AG04449 (cell line): ENCODE measurements at places on chromosomes 11 and 22.

- no peak for DNase-seq
Observed at GRCh38 chr11:112793416-112793815, 167.8 kb upstream of the NCAM1 start.

DNA sequence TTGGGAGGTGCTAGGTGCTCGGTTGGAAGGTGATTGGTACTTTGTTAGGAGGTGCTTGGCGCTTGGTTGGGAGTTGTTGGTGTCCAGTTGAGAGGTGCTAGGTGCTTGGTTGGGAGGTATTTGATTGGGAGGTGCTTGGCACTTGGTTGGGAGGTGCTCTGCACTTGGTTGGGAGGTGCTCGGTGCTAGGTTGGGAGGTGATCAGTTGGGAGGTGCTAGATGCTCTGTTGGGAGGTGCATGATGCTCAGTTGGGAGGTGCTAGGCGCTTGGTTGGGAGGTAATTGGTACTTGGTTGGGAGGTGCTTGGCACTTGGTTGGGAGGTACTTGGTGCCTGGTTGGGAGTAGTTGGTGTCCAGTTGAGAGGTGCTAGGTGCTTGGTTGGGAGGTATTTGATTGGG, 40.2 kb downstream of the LRP5 start:
- DNase-seq, result no peak

GRCh38 chr11:62811659-62812058, 6.4 kb upstream of the NXF1 start:
- DNase-seq, result no peak

DNA sequence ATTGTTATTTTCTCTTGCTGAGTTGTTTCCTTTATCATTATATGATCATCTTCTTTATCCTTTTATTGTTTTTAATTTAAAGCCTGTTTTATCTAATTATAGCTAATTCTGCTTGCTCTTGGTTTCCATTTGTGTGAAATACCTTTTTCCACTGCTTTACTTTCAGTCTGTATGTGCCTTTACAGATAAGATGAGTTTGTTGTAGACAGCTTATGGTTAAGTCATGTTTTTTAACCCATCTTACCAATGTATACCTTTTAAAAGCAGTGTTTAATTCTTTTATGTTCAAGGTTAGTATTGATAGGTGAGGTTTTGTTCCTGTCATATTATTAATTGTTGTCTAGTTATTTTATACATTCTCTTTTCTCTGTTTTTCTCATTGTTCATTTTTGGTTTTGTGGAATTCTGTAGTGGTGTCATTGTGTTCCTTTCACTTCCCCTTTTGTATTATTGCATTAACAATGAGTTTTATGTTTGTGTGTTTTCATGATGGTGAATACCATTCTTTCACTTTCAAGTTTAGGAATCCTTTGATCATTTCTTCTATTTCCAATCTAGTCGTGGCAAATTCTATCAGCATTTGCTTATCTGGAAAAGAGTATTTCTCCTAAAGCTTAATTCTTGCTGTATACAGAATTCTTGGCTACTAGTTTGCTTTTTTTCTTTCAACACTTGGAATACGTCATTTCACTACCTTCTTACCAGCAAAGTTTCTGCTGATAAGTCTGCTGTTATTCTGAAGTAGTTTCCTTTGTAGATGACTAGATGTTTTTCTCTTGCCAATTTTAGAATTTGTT, 21.8 kb downstream of the OR5AN1 start:
- DNase-seq, result no peak

- DNase-seq, result no peak
Observed at GRCh38 chr11:28323621-28324020, 215.4 kb downstream of the METTL15 start.

DNA sequence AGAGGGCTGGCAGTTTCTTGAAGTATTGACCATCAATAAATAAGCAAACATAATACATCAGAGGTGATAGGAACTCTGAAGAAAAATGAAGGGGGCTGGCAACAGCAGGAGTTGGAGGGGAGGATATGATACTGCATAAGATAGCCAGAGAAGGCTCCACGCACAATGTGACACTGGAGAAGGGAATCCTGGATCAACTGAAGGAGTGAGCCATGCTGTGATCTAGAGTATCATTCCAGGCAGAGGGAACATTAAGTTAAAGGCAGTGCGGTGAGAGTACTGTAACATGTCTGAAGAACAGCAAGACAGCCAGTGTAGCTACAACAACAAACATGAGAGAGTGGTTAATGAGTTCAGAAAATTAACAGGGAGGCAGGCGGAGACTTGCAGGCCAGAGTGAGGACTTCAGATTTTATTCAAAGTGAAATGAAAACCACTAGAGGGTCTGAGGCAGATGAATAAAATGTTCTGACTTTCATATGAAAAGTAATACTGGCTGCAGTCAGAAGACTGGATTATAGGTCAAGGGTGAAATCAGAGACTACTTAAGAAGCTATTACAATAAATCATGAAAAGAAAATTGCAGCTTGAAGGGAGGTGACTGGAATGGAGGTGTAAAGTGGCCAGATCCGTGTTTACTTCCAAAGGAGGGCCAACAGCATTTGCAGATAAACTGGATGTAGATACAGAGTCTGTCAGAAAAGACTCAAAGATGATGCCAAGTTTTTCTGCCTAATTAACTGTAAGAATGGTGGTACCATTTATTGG, 49.4 kb downstream of the RRAS2 start:
- no peak for DNase-seq

DNA sequence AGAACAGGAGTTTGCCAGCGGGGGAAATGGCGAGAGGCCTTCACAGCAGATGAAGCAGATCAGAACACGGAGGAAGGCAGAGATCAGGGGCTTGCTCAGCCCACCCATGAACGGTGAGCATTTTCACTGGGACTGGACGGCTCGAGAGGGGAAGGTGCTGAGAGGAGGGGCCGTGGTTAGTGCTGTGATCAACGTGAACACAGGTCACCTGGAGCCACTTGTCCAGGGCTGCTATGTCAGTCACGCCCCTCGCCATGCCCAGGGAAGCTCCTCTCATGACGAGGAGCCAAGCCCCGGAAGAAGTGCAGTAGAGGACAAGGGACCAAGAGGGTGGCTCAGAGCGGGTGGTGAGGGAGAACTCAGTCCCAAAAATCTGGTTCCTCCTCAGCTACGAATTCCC, 7.0 kb downstream of the PLA2G6 start:
- no peak for DNase-seq

DNA sequence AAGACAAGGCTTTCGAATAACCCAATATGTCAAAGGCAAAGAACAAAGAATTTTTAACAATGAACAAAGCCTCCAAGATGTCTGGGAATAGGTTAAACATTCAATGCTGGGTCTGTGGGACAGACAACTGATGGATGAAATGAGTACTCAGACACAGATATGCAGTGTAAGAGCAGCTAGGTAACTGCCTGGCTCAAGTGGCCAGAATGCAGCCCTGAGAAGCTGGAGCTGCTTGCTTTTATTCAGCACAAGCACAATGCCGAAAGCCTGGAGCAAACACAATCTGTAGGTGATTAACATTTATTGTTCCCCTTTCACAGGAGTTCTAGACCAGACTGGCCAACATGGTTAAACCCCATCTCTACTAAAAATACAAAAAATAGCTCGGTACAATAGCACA, 24.0 kb downstream of the GLYAT start:
- no peak for DNase-seq

DNA sequence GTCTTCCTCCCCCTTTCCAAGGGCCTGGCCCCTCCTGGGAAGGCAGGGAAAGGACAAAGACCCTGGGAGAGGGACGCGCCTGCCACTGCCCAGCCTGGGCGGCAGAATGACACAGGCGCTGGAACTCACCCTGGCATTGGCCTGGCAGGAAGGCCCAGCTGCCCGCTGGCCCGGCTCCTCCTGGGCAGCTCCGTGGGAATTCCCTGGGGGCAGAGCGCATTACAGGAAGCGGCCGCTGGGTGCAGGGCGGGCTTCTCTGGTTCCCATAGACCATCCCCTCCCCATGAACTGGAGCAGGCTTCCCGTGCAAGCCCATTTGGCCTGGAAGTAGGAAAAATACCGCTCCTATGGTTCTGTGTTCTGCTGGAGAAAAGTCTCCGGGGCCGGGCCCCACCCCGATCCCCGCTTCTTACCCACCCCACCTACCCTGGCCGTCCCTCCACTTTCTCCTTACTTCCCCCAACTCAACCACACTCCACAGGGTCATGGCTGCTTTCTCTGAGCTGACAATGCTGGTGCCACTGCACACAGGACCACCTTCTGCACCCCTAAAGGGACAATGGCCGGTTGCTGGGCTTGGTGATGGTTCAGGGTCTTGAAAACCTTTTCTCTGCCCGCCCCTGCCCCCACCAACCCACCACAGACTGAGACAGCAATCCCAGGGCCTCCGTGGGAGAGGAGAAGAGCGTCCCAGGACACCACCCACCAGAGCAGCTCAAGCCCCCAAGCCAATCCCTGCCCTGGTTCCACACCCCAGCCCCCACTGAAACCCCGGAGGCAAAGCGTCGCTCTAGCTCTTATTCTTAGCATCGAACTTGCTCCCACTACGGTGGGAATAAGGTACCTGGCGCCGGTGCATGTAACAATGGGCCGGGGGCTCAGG, 58.9 kb downstream of the LINC01488 start:
- no peak for DNase-seq

- peak; percentile 37 for DNase-seq
Observed at GRCh38 chr22:17878941-17879340, 104.7 kb upstream of the BID start.

- DNase-seq, result no peak
Observed at GRCh38 chr11:3626250-3626960, 15.4 kb downstream of the ART5 start.

- DNase-seq, result no peak
Observed at GRCh38 chr22:37186228-37186996, 1.6 kb downstream of the C1QTNF6 start.

GRCh38 chr11:126561327-126561893, 205.9 kb downstream of the ST3GAL4 start:
- DNase-seq, result no peak

- no peak for DNase-seq
Observed at GRCh38 chr11:118060081-118060661, 16.7 kb upstream of the TMPRSS4 start.

DNA sequence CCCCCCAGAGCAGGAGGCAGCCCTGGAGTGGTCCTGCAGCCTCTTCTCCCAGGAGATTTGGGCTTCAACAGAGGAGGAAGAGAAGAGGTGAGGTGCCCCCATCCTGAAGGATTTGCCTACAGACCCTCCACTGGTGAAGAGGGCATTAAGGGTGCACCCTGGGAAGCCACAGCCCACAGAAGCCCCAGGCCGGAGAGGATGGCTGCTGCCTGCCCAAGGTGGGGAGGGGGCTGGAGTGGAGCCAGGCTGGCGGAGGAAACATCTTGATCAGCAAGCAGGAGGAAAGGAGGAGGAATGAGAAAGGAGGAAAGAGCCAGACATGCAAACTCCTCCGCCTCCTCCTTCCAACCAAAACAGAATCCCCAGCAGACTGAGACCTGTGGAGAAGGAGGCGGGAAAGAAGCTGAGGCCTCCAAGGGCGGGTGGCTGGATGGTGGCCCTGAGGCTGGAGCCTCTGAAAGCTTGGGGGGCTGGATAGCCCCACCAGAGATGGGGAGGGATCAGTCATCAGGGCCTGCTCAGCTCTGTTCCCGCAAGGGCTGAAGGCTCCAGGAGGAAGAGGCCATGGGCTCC, 31.3 kb downstream of the ARRB1 start:
- DNase-seq, result no peak

- DNase-seq, result no peak
Observed at GRCh38 chr11:77172666-77172982, 44.6 kb downstream of the MYO7A start.

DNA sequence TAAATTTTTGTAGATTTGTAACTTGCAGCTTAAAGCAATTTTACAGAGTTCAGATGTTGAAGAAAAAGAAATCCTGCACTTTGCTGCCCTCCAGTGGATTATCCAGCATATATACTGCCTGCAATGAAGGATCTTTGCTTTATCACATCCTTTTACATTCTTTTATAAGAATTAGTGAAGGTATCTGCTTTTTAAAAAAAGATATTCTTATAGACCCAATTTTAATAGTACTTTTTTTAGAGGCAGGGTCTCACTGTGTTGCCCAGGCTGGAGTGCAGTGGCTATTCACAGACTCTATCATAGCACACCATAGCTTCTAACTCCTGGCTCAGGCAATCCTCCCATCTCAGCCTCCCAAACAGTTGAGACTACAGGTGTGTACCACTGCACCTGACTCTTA, 60.7 kb downstream of the TTC17 start:
- DNase-seq, result no peak

- DNase-seq, result no peak
Observed at GRCh38 chr11:64900263-64900678, 16.7 kb downstream of the ATG2A start.

GRCh38 chr11:14975252-14975587, 3.1 kb upstream of the CALCA start:
- DNase-seq, result no peak

- no peak for DNase-seq
Observed at GRCh38 chr22:30743257-30744020, 48.8 kb downstream of the OSBP2 start.

- no peak for DNase-seq
Observed at GRCh38 chr22:24685531-24686190, 82.7 kb downstream of the GGT1 start.

GRCh38 chr11:47659276-47659675, 16.9 kb upstream of the MTCH2 start:
- no peak for DNase-seq

- DNase-seq, result no peak
Observed at GRCh38 chr11:75706260-75706729, 11.3 kb upstream of the MOGAT2 start.

GRCh38 chr11:74449369-74449931, 17.9 kb downstream of the KCNE3 start:
- peak; percentile 23 for DNase-seq

- DNase-seq, result no peak
Observed at GRCh38 chr11:11839718-11840117, 2.1 kb upstream of the USP47 start.

DNA sequence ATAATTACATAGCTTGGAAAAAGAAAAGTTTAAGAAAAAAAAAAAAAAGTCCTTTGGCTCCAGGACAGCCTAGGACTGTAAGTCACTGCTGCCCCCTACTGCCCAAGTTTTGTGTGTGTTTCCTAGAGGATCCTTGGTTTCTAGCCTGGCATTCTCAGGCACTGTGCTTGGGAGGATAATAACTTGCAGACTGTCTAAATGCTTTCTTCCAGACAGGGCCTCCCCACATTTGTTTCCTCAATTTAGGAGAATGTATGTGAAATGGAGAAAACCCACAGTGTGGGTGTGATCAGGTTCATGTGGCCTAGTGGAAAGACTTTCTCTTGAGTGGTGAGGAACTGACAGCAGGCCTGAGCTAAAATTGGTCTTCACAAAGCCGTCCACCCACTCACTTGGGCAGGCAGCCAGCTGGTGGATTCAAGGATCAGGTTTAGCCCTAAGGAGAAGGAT, 191.0 kb downstream of the NAV2 start:
- DNase-seq, result no peak
